ENCODE measurements at places on chromosomes 16 and 17.

DNA sequence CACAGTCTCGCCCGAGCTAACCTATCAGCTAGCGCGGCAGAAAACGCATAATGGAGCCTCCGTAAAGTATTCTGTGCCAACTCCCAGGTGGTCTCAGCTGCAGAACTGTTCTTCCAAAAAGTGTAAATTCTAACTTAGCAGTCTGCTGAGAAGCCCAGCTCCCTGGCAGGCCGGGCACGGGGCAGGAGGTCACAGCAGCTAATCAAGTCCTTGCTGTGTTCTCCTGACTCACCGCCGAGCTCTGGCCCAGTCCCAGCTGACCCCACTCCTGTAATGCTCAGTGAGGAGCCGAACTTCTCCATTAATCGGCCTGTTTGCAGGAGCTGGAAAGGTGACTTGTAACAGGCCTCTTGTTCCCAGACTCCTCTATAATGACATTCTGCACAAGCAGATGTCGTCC, 193.3 kb downstream of the IRX3 start:
- H3K27ac ChIP-seq: no peak overlapping the region
- no peak overlapping the region for H3K4me3 ChIP-seq
- no peaks in the 10 kb centered on the region for H3K27me3 ChIP-seq
- DNase-seq: no peak
- no peaks in the 10 kb centered on the region for H3K36me3 ChIP-seq

- H3K4me3 ChIP-seq: no peak overlapping the region
- peaks cover 12% of the 10 kb centered on the region for H3K27me3 ChIP-seq
- H3K27ac ChIP-seq: no peak overlapping the region
- no peak for DNase-seq
Measured at GRCh38 chr17:46991617-46992016, 12.6 kb upstream of the RPRML start.

DNA sequence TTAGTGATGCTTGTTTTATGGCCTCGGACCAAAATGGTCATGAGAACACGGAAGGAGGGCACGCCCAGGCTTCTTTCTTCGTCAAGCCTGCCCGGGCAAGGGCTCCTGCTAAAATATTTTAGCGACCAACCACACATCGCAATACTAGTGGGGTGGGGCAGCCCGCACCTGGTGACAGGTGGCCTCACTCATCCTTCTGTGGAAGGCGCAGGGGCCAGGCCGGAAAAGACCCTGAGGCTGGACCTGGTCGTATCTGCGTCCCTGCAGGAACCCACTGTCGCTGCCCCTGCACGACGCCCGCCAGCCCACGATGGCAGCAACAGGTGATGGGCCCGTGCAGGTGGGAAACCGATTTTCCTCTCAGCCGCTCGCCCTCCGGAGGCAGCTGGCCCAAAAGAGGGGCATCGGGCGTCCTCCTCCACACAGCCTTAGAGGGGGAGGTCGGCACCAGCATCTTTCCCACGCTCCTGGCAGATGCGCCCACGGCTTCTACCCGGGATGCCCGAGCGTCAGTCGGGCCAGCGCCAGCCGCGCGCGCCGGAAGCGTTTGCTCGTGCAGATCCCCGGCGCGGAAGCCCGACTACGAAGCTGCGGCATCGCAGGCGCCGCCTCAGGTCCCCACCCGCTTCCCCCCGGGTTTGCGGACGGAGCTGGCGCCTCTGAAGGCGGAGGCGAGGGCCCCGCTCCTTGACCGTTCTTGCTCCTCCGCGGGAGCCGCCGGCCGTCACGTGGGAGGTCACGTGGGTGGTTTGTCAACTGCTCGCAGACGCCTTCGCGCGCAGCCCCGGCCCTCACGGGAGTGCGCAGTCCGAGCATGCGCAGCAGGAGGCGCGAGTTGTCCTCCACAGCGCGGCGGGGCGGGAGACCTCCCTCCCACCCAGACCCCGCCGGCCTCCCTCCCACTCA, 22.8 kb upstream of the FOXK2 start:
- H3K4me3 ChIP-seq: peak overlapping the region; percentile 59
- H3K27ac ChIP-seq: peak overlapping the region; percentile 65
- H3K36me3 ChIP-seq: no peaks in the 10 kb centered on the region
- H3K27me3 ChIP-seq: no peaks in the 10 kb centered on the region

DNA sequence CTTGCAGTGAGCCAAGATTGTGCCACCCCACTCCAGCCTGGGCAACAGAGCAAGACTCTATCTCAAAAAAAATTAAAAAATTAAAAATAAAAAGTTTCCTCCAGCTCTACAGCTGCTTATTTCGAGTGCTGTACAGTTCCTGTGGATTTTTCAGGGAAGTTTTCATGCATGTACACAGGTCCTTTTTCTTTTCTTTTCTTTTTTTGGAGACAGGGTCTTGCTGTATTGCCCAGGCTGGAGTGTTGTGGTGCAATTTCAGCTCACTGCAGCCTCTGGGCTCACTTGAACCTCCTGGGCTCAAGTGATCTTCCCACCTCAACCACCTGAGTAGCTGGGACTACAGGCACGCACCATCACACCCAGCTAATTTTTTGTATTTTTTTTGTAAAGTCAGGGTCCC, 15.9 kb downstream of the EEF2K start:
- no peak overlapping the region for H3K4me3 ChIP-seq
- no peaks in the 10 kb centered on the region for H3K27me3 ChIP-seq
- H3K27ac ChIP-seq: no peak overlapping the region
- H3K4me1 ChIP-seq: peaks cover 5% of the 10 kb centered on the region

DNA sequence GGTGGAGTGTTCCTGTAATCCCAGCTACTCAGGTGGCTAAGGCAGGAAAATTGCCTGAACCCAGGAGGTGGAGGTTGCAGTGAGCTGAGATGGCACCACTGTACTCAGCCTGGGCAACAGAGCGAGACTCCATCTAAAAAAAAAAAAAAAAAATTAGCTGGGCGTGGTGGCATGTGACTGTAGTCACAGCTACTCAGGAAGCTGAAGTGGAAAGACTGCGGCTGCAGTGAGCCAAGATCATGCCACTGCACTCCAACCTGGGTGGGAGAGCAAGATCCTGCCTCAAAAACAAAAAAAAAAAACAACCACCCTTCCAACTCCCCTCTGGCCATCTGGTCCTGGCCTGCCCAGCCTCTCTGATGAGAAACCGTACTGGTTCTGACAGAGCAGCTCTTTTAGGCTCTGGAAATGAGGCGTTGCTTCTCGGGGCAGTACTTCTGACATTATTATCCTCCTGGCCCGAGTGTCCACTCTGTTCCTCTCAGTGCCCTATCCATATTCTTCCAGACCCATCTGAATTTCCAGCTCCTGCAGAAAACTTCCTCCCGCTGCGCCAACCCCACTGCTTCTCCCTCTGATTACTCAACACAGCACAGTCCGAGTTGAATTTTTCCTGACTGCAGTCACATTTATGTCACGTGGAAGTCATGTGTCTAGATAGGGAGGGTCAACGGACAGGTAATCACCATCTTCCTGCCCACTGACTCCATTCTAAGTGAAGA, 13.3 kb downstream of the GGA2 start:
- H3K27me3 ChIP-seq: no peaks in the 10 kb centered on the region
- peaks cover 34% of the 10 kb centered on the region for H3K4me1 ChIP-seq
- peak overlapping the region; percentile 5 for H3K27ac ChIP-seq
- H3K4me3 ChIP-seq: no peak overlapping the region
- peaks cover 47% of the 10 kb centered on the region for H3K36me3 ChIP-seq

- no peak overlapping the region for H3K27ac ChIP-seq
- no peak overlapping the region for H3K4me3 ChIP-seq
- no peaks in the 10 kb centered on the region for H3K36me3 ChIP-seq
- peaks cover 9% of the 10 kb centered on the region for H3K4me1 ChIP-seq
Measured at GRCh38 chr17:65660947-65661346, 99.5 kb upstream of the AXIN2 start.

- no peak overlapping the region for H3K27ac ChIP-seq
- no peak overlapping the region for H3K4me3 ChIP-seq
- no peaks in the 10 kb centered on the region for H3K36me3 ChIP-seq
- DNase-seq: no peak
Measured at GRCh38 chr17:66275651-66276050, 26.8 kb upstream of the PRKCA start.

- peaks cover 53% of the 10 kb centered on the region for H3K4me1 ChIP-seq
- H3K27me3 ChIP-seq: no peaks in the 10 kb centered on the region
- H3K27ac ChIP-seq: no peak overlapping the region
- H3K4me3 ChIP-seq: no peak overlapping the region
- no peak for DNase-seq
Measured at GRCh38 chr16:11133344-11133943, 122.6 kb downstream of the SOCS1 start.

GRCh38 chr17:7445619-7445968, 733 bp downstream of the CHRNB1 start:
- peaks cover 59% of the 10 kb centered on the region for H3K27me3 ChIP-seq
- peaks cover 11% of the 10 kb centered on the region for H3K36me3 ChIP-seq
- peak; percentile 34 for DNase-seq
- no peak overlapping the region for H3K27ac ChIP-seq
- H3K4me1 ChIP-seq: peaks cover 20% of the 10 kb centered on the region

All from activated CD4-positive, alpha-beta memory T cell treated with anti-CD3 and anti-CD28 coated beads, Interleukin-2, amount 10 ng/mL, durations not matched to agents 7 days and 5 days (primary cell).